ENCODE measurements at places on chromosomes 16 and 17.

GRCh38 chr17:54793271-54793670, 107.4 kb upstream of the TOM1L1 start:
- no peak for DNase-seq

DNA sequence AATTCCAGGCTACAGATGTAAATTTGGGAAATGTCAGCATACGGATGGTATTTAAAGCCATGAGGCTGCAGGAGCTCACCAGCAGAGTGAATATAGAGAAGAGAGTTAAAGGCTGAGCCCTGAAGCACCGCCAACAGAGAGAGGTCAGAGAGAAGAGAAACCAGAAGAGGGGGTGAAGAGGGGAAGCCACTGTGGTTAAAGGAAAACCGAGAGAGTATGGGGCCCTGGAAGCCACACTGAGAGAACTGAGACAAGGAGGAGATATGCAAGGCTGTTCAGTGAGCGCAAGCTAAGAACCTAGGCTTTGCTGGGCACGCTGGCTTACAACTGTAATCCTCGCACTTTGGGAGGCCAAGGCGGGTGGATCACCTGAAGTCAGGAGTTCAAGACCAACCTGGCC, 24.6 kb downstream of the COPRS start:
- DNase-seq, result peak; percentile 40

DNA sequence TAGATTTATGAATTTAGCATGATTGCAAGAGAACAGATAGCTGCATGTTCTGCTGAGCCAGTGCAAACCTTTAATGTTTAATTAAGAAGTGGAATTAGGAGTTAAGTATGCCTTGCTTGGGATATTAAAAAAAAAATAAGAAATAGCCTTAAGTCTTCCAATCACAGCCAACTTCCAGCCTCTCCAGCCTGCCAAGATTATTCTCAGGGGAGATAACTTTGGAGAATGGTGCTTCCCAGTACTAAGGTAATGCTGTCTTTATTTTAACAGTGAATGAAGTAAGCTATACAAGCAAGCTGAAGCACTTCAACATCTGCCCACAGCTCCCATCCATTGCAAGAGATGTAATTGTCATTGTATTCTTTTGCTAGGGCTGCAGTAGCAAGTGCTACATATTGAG, 389.5 kb upstream of the ASIC2 start:
- no peak for DNase-seq

- DNase-seq, result no peak
These were observed 158.3 kb upstream of the NOL11 start for GRCh38 chr17:67559381-67559966.

DNA sequence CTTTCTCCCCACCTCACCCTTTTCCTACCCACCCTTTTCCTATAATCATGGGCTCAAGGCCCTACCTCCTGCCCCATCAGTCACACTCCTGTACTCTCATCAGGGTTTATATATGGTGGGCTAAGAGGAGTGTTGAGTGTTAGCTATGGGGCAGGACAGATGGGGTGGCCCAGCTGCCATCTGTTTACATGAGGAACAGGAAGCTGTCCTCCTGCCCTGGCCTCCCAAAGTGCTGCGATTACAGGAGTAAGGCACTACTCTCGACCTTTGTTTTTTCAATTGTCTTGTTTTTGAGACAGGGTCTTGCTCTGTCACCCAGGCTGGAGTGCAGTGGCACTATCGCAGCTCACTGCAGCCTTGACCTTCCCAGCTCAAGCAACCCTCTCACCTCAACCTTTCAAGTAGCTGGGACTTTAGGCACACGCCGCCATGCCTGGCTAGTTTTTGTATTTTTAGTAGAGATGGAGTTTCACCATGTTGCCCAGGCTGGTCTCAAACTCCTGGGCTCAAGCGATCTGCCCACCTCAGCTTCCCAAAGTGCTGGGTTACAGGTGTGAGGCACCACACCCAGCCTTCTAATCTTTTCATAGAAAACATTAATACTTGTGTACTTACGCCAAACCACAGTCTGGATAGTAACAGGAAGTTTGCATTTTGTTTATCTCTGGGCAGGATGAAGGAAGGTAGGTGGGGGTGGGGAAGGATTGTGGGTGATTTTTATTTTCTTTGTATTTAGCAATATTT, 1.6 kb downstream of the TRADD start:
- no peak for DNase-seq

DNA sequence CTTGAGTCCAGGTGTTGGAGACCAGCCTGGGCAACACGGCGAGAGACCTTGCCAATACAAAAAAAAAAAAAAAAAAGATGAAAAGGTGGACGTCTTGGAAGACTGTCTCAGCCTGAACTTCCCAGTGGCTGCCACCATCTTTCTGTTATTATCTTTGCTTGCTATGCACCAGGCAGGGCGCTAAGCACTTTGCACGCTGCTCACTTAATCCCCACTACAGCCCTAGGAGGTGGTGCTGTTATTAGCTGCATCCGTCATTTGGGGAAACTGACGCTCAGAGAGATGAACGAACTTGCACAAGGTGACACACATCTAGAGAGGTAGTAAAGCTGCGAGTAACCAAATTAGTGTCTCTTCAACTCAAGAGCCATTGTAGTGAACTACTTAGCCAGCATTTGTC, 708 bp upstream of the CPPED1 start:
- no peak for DNase-seq

DNA sequence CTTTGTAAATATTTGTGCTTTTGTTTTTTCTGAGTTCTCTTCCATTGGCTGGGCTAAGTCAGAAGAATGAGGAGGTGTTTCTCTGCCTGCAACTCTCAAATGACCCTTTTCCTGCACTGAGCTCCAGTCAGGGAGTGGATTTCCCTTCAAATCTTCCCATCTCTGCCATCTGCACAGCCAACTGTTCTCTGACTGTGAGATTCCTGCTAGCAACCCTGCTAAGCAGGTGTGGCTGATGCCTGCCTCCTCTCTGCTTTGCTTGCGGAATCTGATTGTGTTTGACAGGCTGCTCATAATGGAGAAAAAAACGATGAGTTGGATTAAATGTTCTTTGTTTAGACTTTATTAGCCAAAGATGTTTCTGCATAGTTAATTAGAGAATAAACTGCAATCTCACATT, 519.8 kb downstream of the TMEM114 start:
- no peak for DNase-seq

All from fibroblast of upper back skin (primary cell).